ENCODE measurements at places on chromosomes 12 and 14. TPM values are rescaled to one million over a fixed set of nuclear protein-coding genes. Genes with fewer than 3 reads are reported as not detected.

GPR137C gene
- total RNA-seq: 0.67 TPM

KLRC1 gene
- total RNA-seq: 0.32 TPM

P2RX2 gene
- not detected for total RNA-seq

ASCL1 gene
- total RNA-seq: not detected

IAPP gene
- total RNA-seq: not detected

PLEK2 gene
- total RNA-seq: not detected

FAIM2 gene
- total RNA-seq: 3.2 TPM

DNA sequence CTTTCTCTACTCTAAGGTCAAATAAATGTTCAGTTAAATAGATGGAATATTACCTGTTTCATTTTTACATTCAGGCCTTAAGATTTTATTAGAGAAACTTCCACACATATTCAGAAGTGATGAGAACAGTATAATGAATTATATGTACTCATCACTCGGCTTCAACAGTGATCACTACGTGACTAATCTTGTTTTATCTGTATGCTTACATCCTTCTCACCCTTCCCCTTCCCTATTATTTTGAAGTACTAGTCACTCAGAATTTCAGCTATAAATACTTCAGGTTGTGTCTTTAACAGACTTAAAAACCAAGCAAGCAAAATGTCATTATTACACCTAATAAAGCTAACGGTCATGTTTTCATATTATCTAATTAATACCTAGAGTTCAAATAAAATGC is 34.9 kb downstream of the ETV6 start:
- H3K36me3 ChIP-seq: no peaks in the 10 kb centered on the region
- H3K4me1 ChIP-seq: peaks cover 14% of the 10 kb centered on the region
- no peak overlapping the region for H3K4me3 ChIP-seq
- no peak for DNase-seq
- H3K27me3 ChIP-seq: no peaks in the 10 kb centered on the region

GRCh38 chr14:29799464-29800095 is 128.1 kb downstream of the PRKD1 start:
- no peak overlapping the region for H3K27ac ChIP-seq
- no peak for DNase-seq
- H3K4me1 ChIP-seq: no peaks in the 10 kb centered on the region
- no peaks in the 10 kb centered on the region for H3K36me3 ChIP-seq
- H3K27me3 ChIP-seq: no peaks in the 10 kb centered on the region
- H3K4me3 ChIP-seq: no peak overlapping the region

GRCh38 chr14:103341250-103342129 is 7.5 kb downstream of the EIF5 start:
- no peak for DNase-seq
- H3K4me1 ChIP-seq: peaks cover under 1% of the 10 kb centered on the region
- H3K36me3 ChIP-seq: peaks cover 88% of the 10 kb centered on the region
- H3K4me3 ChIP-seq: no peak overlapping the region
- H3K27me3 ChIP-seq: no peaks in the 10 kb centered on the region
- no peak overlapping the region for H3K27ac ChIP-seq

DNA sequence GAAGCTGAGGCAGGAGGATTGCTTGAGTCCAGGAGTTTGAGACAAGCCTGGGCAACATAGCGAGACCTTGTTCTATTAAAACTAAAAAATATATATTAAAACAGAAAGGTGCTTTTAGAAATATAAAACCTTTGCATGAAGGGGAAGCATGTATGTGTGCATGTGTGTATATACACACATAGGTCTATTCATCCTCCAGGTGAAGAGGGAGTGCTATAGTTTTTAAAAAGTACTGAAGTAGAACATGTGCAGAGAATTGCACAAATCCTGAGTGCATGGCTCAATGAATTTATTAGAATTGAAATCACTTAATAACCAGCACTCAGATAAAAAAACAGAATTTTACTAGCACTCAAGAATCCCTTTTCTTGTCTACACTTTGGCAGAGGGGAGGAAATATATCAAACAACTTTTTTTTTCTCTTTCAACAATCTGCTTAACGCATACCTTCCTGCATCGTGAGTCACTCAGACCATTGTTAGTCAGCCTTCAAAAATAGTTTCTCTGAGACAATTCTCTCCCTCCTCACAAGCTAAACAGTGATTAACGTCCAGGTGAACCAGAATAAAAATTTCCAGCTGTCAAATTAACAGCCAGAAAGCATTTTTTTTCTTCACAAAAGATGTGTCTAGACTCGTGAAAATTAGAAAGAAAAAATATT is 17.7 kb upstream of the NEDD1 start:
- no peaks in the 10 kb centered on the region for H3K36me3 ChIP-seq
- H3K4me3 ChIP-seq: no peak overlapping the region
- no peaks in the 10 kb centered on the region for H3K4me1 ChIP-seq
- DNase-seq: no peak

DNA sequence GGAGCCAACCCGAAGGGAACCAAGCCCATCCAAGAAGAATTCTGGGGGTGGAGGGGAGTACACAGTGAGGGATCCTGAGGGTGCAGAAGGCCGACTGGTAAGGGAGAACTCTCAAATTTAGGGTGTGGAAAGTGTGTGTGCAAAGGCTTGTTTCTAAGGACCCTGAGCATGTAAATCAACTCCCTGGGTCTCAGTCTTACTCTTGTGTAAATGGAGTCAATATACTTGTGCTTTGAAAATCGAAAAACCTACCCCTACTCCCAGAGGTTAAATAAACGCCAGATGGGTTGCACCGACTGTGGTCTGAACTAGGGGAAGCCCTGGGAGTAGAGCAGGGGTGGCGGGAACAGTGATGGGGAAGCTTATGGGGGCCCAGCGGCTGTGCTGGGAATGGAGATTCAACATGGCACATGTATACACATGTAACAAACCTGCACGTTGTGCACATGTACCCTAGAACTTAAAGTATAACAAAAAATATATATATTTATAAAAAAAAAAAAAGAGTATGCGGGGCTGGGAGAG is 6.0 kb downstream of the B4GALNT1 start:
- no peaks in the 10 kb centered on the region for H3K36me3 ChIP-seq
- no peak overlapping the region for H3K4me3 ChIP-seq
- DNase-seq: no peak

DNA sequence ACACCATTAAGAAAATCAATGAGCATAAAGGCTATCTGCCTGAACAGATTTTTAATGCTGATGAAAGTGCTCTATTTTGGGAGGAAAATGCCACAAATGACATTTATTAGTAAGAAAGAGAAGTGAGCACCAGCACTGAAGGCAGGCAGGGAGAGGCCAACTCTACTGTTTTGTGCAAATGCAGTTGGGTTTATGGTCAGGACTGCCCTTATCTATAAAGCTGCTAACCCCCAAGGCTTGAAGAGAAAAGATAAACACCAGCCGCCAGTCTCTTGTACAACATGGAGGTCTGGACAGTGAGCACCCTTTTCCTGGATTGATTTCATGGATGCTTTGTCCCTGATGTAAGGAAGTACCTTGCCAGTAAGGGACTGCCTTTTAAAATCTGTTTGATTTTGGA is 246.8 kb upstream of the SFSWAP start:
- DNase-seq: no peak
- H3K36me3 ChIP-seq: no peaks in the 10 kb centered on the region
- no peak overlapping the region for H3K27ac ChIP-seq

GRCh38 chr12:48219631-48220030 is 16.5 kb upstream of the OR10AD1 start:
- H3K27ac ChIP-seq: no peak overlapping the region
- H3K4me3 ChIP-seq: no peak overlapping the region
- no peak for DNase-seq
- H3K36me3 ChIP-seq: no peaks in the 10 kb centered on the region

GRCh38 chr14:105205673-105206208 is 24.6 kb upstream of the NUDT14 start:
- H3K27ac ChIP-seq: peak overlapping the region; percentile 75
- DNase-seq: peak; percentile 72
- no peaks in the 10 kb centered on the region for H3K27me3 ChIP-seq
- H3K4me1 ChIP-seq: peaks cover 66% of the 10 kb centered on the region
- no peak overlapping the region for H3K4me3 ChIP-seq

- DNase-seq: no peak
- no peaks in the 10 kb centered on the region for H3K36me3 ChIP-seq
- H3K4me1 ChIP-seq: no peaks in the 10 kb centered on the region
Measured at GRCh38 chr12:52319097-52319496, 2.1 kb downstream of the KRT83 start.

DNA sequence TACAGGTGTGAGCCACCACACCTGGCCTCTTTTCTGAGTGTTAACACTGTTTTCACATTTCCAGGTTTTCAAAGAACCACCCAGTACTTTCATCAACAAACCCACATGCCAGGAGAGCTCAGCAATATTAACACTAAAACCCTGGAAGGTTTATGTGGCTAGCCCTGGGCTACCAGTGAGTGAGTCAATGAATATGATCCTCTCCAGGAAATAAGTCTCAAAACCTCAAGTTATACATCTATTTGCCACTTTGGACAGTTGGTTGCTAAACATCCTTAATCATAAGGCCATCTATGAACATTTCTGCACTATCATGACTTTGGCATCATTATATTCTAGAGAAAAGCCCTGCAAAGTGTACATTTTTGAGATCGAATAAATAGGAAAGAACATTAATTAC is 6.3 kb upstream of the CDKL1 start:
- no peaks in the 10 kb centered on the region for H3K36me3 ChIP-seq
- H3K4me1 ChIP-seq: no peaks in the 10 kb centered on the region
- H3K27me3 ChIP-seq: no peaks in the 10 kb centered on the region
- H3K27ac ChIP-seq: no peak overlapping the region

DNA sequence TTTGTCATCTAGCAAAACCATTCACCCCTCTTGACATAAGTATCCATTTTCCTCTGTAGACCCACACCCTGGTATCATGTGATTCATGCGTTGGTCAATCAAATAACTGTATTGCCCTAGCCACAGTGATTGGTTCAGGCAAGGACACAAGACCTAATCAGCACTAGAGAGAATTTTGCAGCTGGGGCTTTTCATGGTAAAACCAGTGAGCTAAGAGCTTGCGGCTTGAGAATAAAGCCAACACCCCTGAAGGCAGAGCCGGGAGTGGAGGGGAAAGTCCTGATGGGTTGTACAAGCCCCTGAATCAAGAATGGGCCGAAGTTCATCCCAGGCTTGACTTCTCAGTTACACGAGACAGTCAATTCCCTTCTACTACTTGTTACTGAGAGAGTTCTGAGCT is 33.2 kb upstream of the LTBP2 start:
- H3K36me3 ChIP-seq: no peaks in the 10 kb centered on the region
- H3K27me3 ChIP-seq: no peaks in the 10 kb centered on the region
- peaks cover 23% of the 10 kb centered on the region for H3K4me1 ChIP-seq
- no peak for DNase-seq

DNA sequence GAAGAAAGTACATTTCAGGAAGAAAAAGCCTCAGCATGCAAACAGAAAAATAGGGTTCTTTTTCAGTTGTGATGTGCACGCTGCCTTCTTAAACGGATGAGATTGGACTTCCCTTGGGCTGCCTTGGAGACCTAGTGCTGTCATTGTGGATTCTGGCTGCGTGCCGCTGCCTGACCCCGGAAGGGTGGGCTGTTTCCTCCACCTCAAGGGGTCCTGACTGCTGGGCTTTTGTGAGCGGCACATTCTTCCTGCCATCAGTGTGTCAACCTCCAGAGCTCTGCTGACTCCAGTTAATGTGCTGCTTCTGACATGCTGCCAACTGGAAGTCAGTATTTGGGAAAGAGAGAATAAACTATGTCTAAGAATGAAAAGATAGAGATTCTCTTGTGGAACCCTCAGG is 25.1 kb downstream of the CCNK start:
- peaks cover 93% of the 10 kb centered on the region for H3K36me3 ChIP-seq
- H3K4me3 ChIP-seq: no peak overlapping the region
- peaks cover 9% of the 10 kb centered on the region for H3K4me1 ChIP-seq
- H3K27me3 ChIP-seq: no peaks in the 10 kb centered on the region
- DNase-seq: no peak
- no peak overlapping the region for H3K27ac ChIP-seq

- H3K36me3 ChIP-seq: peaks cover 34% of the 10 kb centered on the region
- no peak for DNase-seq
- no peak overlapping the region for H3K27ac ChIP-seq
- H3K27me3 ChIP-seq: no peaks in the 10 kb centered on the region
- H3K4me1 ChIP-seq: no peaks in the 10 kb centered on the region
Measured at GRCh38 chr12:26489908-26490307, 294.5 kb downstream of the SSPN start.

GRCh38 chr14:57869617-57870016 is 3.7 kb upstream of the SLC35F4 start:
- no peak overlapping the region for H3K4me3 ChIP-seq
- no peak overlapping the region for H3K27ac ChIP-seq
- no peaks in the 10 kb centered on the region for H3K36me3 ChIP-seq
- DNase-seq: no peak

DNA sequence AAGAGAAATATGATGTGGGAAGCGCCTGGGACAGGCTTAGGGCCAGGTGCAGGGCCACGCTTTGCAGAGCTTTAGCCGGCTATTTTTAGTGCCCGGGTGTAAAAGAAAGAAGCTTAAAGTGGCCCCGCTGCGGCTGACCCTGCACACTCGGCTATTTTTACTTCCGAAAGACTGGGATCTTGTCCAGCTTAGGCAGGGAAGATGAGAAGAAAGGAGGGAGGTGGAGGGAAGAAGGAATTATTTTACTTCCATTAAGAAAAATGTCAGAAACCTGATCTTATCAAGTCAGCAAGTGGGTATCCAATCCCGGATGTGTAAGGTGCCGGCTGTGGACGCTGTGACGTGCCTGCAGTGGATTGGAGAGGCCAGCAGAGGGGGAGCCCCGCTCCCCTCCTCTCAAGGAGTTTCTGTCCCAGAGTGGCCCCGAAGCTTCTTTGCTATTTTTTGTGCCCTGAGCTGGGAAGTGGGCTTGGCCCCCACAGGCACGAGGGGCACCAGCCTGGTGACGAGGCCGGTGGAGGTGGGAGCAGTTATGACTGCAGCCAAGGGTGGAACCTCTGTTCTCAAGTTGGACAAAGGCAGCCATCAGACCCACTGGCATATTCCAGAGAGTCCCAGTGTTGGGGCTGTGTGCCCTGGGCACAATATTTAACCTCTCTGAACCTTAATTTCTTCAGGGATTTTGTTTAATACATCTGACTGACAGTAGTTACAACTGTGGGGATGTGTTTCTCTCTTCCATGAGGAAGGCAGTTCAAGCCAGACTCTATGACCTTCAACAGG is 97.7 kb downstream of the ESRRB start:
- H3K27ac ChIP-seq: peak overlapping the region; percentile 0
- DNase-seq: peak; percentile 57
- H3K4me1 ChIP-seq: peaks cover 4% of the 10 kb centered on the region
- H3K27me3 ChIP-seq: no peaks in the 10 kb centered on the region
- no peaks in the 10 kb centered on the region for H3K36me3 ChIP-seq

GRCh38 chr12:93103154-93103553 is 174.1 kb upstream of the EEA1 start:
- peak overlapping the region; percentile 41 for H3K27ac ChIP-seq
- no peaks in the 10 kb centered on the region for H3K36me3 ChIP-seq
- no peaks in the 10 kb centered on the region for H3K27me3 ChIP-seq
- no peak for DNase-seq
- no peaks in the 10 kb centered on the region for H3K4me1 ChIP-seq

All from heart left ventricle (tissue), 16 donors.